ENCODE measurements at places on chromosomes 4 and X.

GRCh38 chr4:59387759-59388758 is 1812.1 kb upstream of the ADGRL3 start:
- DNase-seq = no peak

DNA sequence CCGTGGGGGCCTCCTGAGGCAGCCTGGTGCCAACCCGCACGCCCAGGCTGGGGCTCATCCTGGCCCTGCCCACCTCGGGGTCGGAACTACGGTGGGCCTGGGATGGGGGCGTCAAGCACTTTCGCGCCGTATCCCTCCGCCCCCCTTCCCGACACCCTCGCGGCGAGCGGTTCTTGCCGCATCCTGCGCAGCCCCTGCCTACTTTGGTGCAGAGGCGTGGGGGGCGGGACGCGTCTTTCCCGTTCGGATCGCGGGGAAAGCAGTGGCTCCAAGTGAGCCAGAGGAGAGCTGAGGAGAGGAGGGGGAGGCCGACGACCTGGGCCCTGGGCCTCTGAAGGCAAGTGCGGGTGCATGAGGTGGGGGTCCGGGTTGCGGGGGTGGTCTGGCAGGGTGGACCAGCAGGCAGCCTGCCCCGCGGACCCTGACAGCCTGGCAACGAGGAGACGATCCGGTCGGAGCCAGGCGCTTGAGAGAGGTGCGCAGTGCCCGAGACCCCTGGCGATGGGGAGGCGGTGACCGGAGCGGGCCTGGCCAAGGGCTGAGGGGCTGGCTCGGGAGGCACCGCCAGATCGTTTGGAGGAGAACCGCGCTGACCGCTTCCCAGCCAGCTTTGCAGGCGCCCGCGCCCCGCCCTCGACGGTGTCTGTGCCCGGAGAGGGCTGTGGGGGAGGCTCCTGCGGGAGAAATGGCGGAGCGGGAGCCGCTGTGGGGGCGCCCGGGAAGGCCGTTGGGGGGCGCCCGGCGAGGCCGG is at the start of gene GPRASP2:
GPRASP2 (plus strand) TSS at position 233 of the 751 bp plus-strand sequence. CDS start 2,422 bp downstream, outside the sequence.
- no peak for DNase-seq

DNA sequence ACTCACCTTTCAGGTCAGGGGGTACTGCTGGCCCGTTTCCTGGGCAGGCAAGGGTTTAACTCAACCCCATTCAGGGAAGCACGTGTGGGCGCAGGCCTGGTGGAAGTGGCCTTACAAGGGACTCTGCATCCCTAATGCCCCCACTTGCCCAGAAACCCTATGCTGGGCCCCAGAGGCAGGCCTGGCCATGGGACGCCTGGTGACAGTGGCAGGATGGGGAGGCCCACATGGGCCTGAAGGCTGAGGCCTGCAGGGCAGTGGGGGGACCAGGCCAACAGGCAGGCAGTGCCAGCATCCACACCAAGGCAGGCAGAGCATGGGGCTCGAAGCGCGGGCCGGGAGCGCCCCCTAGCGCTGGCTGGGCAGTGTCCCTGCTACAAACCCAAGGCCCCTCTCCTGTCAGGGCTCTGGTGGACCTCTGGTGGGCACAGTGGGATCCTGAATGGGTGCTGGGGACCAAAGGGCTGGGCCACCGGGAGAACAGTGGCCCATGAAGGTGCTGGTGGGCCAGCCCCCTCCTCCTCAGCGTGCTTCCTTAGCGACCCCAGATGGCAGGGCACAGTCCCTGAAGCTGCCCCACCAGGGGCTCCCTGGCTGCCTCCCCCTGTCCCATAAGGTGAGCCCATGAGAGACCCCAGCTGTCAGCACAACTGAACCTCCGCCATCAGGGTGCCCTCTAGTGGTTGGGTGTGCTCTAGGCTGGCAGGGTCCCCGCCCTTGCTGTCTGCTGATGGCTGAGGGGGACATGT is 16.8 kb downstream of the FGFR3 start:
- DNase-seq = no peak

GRCh38 chrX:115266300-115266699 is 23.2 kb upstream of the LUZP4 start:
- no peak for DNase-seq

- DNase-seq = peak; percentile 36
Observed at GRCh38 chrX:9429767-9430166, 35.1 kb upstream of the TBL1X start.

DNA sequence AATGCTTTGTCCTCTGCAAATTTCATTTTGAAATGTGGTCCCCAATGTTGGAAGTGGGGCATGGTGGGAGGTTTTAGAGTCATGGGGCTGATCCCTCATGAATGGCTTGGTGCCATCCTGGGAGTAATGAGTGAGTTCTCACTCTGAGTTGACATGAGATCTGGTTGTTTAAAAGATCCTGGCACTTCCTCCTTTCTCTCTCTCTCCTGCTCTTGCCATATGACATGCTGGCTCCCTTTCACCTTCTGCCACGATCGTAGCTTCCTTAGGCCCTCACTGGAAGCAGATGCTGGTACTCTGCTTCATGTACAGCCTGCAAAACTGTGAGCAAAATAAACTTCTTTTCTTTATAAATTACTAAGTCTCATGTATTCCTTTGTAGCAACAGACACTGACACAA is 262.0 kb downstream of the IL15 start:
- DNase-seq = no peak

GRCh38 chr4:5709207-5709575 is 832 bp upstream of the EVC2 start:
- no peak for DNase-seq

- DNase-seq = no peak
Observed at GRCh38 chr4:86223472-86223871, 136.4 kb downstream of the MAPK10 start.

DNA sequence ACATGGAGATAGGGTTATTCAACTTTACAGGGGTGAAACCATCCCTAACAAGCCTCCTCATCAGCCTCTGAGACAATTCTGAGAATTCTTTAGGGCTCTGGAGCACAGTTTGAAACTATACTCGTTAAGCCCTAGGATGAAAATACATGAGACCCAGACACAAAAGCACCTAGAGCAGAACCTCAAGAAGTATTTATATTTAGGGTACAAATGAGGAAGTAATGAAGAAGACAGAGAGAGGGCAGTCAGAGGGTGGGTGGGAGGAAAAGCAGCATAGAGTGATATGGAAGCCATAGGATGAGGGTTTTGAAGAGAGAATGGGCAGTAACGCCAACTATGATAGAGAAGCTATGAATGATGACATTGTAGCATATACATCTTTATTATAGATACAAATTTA is 250.3 kb downstream of the DCLK2 start:
- no peak for DNase-seq

DNA sequence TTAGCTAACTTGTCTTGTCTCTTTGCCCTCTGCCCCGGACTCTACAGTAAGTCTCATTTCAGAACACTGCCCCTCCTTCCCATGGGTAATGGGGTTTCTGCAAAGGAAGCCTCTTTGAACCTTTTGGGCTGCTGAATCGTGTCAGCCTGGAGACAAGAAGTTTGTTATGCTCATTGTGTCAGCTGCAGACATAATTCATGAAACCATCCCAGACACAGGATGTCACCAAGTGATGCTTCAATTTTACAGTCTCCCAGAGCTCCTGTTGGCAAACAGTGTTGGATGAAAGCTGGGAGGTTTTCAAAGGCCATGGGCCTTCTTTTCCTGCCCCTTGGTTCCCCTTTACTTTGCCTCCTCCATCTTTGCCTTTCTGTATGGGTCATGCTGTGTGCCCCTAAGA is 223.1 kb upstream of the TAPT1 start:
- no peak for DNase-seq
